ENCODE measurements at places on chromosomes 13 and 19.
A peak's percentile ranks its signal among the peaks of the same experiment; 100 is the strongest.

DNA sequence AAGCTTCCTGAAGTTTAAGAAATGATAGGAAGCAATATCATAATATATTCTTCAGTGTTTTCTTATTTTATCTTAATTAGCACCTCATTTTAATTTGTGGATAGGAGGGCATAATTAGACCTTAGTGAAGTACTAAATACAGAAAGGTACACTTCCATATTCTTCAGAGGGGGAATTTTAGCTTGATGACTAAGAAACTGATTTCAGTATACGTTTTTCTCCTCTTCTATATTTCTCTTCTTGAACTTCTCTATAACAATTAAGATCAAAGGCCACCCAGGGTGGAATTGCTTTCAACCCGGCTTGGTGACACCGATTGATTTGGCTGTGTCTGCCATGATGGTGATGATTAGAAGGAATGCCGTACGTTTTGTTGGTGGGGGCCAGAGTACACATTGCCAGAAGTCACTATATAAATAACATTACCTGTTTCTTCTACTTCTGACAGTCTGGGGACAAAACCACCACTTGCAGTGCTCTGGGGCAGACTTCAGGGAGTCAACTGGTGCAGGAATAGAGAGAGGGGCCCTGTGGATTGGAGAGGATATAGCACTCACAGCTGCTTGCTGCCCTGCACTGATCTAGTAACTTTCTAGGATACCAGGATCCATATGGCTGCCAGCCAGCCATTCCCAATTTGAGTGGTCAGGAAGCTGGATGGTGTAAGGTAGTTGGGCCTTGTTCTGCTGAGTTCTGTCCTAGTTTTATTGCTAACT, 73.8 kb downstream of the SPATA13 start:
- DNase-seq: no peak

GRCh38 chr19:4705413-4706131, 18.1 kb downstream of the DPP9 start:
- no peak for DNase-seq

DNA sequence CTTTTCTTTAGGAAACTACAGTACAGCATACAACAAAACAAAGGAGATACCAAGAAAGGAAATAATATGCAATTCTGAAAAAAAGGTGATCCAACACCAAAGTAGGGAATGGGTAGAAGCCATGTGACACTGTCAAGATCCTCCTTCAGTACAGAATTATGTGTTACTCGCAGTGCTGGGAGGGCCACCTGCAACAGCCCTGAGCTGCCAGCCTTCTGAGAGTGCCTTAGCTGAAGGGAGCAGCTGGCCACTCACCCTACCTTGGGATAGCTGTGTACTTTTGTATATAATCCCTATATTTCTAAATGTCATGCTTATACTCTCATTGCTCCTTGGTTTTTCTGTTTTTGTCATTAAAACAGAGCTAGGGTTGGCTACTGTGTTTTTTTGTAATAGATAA, 1518.2 kb upstream of the PCDH20 start:
- no peak for DNase-seq

- no peak for DNase-seq
These were observed 1.0 kb upstream of the CHAMP1 start for GRCh38 chr13:114313061-114313860.

DNA sequence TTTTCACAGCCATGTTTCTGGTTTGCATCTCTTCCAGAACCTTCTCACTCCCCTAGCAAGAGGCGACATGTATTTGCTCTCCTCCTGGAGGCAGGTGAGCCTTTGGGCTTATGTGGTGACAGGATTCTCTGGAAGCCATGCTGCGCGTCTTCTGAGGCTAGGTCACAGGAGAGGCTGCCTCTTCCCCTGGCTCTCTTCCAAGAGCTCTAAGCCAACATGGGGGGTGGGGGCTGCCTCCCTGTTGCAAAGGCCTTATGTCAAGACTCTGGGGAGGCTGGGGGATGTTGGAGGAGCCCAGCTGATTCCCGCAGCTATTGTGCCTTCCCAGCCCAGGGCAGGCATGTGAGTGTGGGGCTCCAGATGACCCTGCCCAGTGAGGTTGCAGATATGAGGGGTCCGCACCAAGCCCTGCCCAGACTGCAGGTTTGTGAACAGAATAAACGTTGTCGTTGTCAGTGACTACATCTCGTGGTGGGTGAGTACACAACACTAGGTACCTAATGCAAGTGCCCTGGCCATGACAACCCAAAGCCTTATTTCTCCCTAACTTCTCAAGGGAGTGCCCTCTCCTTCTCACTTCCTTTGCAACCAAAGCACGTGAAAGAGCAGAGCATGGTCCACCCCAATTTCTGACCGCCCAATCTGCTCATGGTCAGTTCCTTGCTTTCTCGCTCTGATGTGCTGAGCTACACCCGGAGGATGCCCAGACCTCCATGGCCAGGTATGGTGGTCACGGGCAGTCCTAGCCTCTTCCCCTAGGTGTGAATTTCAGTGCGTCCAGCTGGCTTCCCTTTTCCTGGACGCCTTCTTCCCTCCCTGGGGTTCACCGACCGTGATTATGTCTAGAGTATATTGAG, 44.9 kb downstream of the TEX29 start:
- no peak for DNase-seq

DNA sequence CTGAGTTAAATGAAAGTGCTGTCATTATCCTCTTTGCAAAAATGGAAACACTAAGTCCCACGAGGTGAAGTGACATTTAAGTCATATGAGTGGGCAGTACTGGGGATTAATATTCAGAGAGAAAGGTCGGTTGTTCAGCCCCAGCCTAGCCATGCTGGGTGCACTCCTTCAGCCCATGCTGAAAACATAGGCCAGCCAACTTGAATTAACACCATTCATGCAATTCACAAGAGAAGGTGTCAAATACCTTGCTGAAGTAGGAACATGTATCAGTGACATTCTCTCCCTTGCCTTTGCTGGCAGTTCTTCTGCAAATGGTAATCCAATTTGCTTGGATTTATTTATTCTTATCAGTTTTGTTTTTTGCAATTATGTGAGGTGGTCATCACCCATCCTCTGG, 256.3 kb downstream of the DNAJC15 start:
- DNase-seq: no peak

- DNase-seq: no peak
These were observed 3.3 kb upstream of the GPR183 start for GRCh38 chr13:99310382-99311031.

DNA sequence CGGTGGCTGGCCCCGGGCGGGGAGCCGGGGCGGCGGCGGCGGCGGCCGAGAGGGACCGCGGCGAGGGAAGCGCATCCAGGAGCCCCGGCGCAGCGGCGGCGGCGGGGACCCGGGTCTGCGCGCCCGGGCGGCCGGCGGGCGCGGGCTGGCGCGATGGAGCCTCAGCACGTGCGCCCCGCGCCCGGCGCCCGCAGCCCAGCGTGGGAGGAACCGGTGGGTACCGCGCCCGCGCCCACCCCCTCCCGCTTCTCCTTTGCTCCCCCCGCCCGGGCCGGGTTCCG, 7.8 kb upstream of the DGKH start:
- no peak for DNase-seq

DNA sequence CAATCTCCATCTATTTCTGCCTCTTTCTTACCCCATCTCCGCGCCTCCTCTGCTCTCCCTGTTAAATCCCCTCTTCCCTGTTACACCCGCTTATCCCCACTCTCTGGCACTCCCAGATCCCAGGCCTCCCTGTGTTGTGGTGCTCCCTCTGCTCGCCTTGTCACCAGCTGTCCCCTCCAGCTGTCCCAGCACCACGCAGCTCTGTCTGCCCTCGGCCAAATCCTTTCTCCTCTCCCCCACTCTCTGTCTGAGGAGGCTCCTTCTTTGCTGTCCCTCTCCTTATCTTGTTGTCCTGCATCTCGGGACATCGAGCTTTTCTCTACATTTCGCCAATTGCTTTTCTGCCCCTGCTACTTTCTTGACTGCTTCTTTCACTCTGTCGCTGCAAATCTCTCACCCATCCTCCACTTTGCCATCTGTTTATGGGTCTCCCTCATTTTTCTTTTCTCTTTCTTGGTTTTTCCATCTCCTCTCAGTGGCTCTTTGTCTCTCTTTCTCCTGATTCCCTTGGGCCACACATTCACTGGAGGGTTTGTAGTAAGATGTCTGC, 941 bp downstream of the ZNF160 start:
- no peak for DNase-seq

- DNase-seq: no peak
These were observed 50.0 kb upstream of the GPR183 start for GRCh38 chr13:99357131-99357596.

- no peak for DNase-seq
These were observed 1.7 kb downstream of the TUBA3C start for GRCh38 chr13:19179916-19180315.

DNA sequence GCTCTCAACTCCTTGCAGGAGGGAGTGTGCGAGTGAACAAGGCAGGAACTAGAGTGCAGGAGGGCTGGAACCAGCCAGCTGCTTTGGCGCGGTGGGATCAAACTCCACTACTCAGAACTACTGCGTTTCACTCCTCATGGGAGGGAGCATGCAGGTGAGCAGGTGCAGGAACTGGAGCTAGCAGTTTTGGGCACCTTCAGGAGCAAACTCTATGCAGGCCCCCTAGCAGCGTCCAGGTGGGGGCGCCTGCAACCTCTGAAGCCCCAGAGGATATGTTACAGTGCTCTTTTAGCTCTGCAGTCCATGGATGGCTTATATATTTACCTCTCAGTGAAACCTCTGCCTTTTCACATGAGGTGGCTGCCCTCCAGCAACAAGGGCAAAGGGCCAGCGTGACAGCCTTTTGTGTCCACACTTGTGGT, 1303.4 kb downstream of the PCDH9 start:
- DNase-seq: peak; percentile 1

DNA sequence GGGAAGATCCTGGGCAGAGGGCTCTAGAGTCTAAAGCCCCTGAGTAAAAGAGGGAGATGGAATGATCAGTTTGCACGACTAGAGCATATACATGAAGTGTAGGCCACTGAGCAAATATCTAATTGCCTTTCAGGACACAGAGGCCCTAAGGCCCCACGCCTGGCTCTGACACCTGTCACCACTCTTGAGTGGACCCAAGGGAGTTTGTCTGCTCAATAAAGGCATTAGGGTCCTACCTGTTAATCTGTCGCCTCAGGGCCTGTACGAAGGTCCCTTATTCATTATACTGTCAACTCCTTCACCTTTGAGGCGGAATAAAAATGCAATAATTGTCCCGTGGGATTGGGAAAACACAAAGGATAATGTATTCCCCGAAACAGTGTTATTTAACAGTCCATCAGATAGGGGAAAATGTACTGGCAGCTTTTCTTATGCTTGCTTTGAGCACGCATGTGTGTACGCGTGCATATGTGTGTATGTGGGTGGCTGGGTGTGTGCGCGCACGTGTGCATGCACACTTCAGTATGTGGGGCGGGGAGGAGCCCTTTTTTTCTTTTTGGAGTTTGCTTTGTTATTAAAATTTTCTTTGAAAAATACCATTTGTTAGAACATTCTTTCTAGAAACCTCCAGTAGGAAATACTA, 161.8 kb upstream of the SERP2 start:
- no peak for DNase-seq

- no peak for DNase-seq
These were observed 42.5 kb downstream of the NFIX start for GRCh38 chr19:13037731-13038130.
